ENCODE measurements at places on chromosomes 12 and 14.

- DNase-seq, result no peak
Observed at GRCh38 chr12:114627393-114627792, 56.6 kb downstream of the TBX3 start.

- no peak for DNase-seq
Observed at GRCh38 chr12:91105807-91106206, 5.5 kb downstream of the LUM start.

DNA sequence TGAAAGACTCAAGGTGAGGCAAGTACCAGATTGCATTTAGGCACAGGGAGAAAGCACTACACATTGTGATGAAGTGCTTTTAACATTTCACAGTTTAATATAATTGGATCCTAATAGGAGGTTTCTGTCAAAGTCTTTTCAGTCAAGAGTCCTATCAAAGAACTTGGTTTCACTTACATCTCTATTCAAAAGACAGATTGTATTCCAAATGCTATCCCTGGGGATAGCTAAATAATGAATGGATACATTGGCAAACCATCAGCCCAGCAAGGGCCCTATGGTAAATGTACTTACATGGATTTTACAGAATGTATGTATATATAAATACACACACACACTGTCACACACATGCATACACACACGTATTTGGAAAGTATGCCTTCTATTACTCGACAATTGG is 655.5 kb upstream of the FLRT2 start:
- DNase-seq, result no peak

- DNase-seq, result no peak
Observed at GRCh38 chr12:34406996-34407300, 384.7 kb downstream of the ALG10 start.

DNA sequence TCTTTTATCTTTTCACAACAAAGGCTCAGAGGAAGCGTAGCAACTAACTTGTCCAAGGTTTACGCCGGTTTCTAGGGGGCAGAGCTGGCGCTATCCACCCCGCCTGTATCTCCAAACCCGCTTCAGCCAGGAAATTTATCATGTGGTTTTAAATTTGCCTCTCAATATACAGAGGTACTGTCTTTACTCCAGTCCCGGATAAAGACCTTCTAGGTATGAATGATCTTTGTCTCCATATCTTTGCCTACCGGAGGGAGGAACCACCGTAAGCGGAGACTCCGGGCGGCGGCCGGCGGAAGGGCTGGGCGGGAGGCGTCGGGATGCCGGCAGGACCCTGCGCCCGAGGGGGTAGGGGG is 693 bp upstream of the RIMKLB start:
- no peak for DNase-seq

- no peak for DNase-seq
Observed at GRCh38 chr12:116642683-116643082, 83.5 kb downstream of the MAP1LC3B2 start.
